CD14-positive monocyte (primary cell): ENCODE measurements at places on chromosomes 5 and 9. TPM values are rescaled to one million over a fixed set of nuclear protein-coding genes. Genes with fewer than 3 reads are reported as not detected.

- DNase-seq, result peak; percentile 61
- H3K4me1 ChIP-seq, result peaks cover 17% of the 10 kb centered on the region
- no peaks in the 10 kb centered on the region for H3K36me3 ChIP-seq
Observed at GRCh38 chr9:115035841-115036612, 81.9 kb downstream of the TNC start.

DNA sequence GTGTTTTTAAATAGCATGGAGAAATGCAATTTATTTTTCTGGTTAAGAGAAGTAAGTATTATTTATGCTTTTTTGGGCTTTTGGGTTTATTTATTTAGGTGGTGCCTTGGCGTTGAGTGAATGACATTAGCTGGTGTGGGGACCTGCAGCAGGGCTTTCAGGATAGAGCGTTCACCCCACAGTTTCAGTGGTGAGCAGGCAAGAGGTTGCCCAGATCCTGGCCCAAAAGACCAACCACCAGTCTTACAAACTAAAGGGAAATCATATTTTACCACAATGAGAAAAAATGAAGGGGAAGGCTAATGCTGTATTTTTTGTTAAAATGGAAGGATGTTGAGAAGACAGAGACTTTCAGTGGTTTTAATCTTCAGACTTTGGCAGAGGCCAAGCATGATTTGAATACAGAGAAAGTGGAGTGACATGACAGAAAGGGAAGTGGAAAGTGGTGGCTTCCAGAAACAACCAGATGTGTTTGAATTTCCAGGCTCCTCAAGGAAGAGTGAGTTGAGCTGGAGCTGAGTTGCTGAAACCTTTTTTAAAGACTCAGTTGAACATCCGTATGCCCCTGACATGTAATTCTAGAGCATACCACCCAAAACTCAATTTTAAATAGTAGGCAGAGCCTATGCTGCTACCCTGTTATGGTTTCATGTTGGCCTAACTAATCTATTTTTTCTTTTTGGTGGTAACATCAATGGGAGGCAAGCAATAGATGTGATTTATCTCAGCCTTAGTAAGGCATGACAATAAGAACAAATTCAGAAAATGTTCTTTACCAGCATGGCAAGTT, 94.8 kb downstream of the AOPEP start:
- no peaks in the 10 kb centered on the region for H3K36me3 ChIP-seq
- H3K27ac ChIP-seq, result no peak overlapping the region
- H3K27me3 ChIP-seq, result no peaks in the 10 kb centered on the region
- H3K4me3 ChIP-seq, result no peak overlapping the region
- DNase-seq, result no peak
- no peaks in the 10 kb centered on the region for H3K4me1 ChIP-seq

DNA sequence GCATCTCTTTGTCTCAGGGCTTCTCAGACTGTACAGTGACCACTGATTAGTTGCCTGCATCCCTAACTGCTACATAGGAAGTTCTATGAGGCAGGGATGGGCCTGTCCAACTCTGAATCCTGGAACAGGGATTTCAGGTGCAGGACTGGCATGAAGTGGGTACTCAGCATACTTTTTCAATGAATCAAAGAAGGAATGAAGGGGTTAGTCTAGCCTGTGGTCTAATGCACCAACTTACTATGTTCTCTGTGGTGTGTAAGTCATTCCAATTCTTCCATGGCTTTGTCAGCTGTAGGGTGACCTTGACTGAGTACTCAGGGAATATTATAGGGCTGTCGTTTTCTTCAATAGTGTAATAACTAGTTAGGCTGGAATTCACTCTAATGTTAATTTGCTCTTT, 8.3 kb downstream of the COL15A1 start:
- DNase-seq, result no peak
- no peak overlapping the region for H3K4me3 ChIP-seq
- H3K27ac ChIP-seq, result no peak overlapping the region
- no peaks in the 10 kb centered on the region for H3K4me1 ChIP-seq
- no peaks in the 10 kb centered on the region for H3K27me3 ChIP-seq

DNA sequence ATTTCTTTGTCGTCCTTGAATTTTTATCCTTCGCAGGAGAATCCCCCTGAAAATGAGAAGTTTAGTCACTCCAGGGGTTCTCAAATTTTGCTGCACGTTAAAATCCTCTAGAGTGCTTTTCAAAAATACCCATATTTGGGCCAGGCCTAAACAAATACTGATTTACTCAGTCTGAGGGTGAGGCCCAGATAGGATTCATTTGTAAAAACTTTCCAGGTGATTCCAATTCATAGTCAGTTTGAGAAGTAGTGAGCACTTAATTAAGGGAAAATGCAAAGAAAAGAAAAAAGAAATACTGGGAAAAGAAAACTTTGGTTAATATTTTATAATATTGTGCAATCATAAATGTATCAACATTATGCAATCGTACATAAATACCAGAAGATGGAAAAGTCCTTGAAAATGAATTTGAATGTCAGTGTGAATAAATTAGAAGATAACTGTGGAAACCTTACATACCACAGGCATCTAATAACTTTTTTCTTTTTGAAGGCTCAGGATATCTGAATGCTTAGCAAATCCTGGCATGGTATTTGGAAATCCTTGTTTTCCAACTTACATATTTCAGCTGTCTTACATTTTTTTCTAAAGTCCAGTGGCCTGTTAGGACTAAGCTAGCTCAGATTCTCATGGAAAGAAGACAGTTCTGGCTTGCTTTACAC, 116.5 kb upstream of the DAPK1 start:
- DNase-seq, result no peak
- H3K27ac ChIP-seq, result no peak overlapping the region
- peaks cover 9% of the 10 kb centered on the region for H3K4me1 ChIP-seq
- no peak overlapping the region for H3K4me3 ChIP-seq

GRCh38 chr5:119022017-119022745, 33.8 kb upstream of the DTWD2 start:
- no peak overlapping the region for H3K27ac ChIP-seq
- H3K36me3 ChIP-seq, result no peaks in the 10 kb centered on the region
- DNase-seq, result peak; percentile 33
- H3K4me3 ChIP-seq, result no peak overlapping the region
- peaks cover 51% of the 10 kb centered on the region for H3K4me1 ChIP-seq

DNA sequence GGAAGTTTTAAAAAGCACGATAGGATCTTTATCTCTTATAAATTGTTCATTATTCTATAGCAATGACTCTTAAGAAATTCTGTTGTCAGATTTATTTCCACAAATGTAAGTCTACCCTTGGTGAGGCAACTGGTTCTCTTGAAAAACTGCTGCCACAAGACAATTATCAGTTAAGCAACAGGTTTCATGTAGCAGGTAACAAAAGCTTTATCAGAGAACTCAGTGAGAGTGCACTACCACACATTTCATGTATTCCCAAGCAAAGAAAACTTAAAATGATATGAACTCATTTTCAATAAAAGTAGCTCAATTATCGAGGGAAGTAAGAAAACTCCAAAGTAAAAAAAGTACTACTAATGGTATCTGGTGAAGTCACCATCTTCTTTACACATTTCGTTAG, 9.4 kb downstream of the NR6A1 start:
- no peak overlapping the region for H3K4me3 ChIP-seq
- no peaks in the 10 kb centered on the region for H3K27me3 ChIP-seq
- H3K36me3 ChIP-seq, result no peaks in the 10 kb centered on the region
- no peak overlapping the region for H3K27ac ChIP-seq
- H3K4me1 ChIP-seq, result peaks cover 51% of the 10 kb centered on the region

GRCh38 chr5:91378752-91379211, 4.3 kb downstream of the ARRDC3 start:
- peak overlapping the region; percentile 99 for H3K4me3 ChIP-seq
- peaks cover 48% of the 10 kb centered on the region for H3K36me3 ChIP-seq
- H3K4me1 ChIP-seq, result peaks cover 19% of the 10 kb centered on the region
- no peaks in the 10 kb centered on the region for H3K27me3 ChIP-seq
- no peak overlapping the region for H3K27ac ChIP-seq
- no peak for DNase-seq

GRCh38 chr9:113298924-113299770, 4.0 kb downstream of the RNF183 start:
- H3K27ac ChIP-seq, result no peak overlapping the region
- no peak overlapping the region for H3K4me3 ChIP-seq
- H3K4me1 ChIP-seq, result peaks cover 9% of the 10 kb centered on the region

- H3K36me3 ChIP-seq, result no peaks in the 10 kb centered on the region
- DNase-seq, result no peak
- H3K4me1 ChIP-seq, result peaks cover 68% of the 10 kb centered on the region
- no peaks in the 10 kb centered on the region for H3K27me3 ChIP-seq
- H3K4me3 ChIP-seq, result peak overlapping the region; percentile 5
- H3K27ac ChIP-seq, result no peak overlapping the region
Observed at GRCh38 chr9:121368138-121368522, 1.9 kb downstream of the STOM start.

DNA sequence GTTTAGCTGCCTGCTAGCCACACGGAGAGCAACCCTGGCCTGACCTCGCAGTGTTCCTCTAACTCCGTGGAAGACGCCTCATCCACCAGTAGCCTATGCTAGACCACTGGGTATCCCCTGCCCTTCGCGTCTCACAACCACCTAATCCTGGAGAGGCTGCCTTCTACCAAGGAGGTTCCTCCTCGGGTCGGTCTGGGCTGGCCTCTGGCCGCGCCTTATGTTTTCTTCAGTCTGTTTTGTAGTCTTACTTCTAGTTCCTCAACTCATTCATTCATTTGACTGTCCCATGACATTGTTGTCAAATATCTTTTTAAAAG, 1.6 kb upstream of the TPM2 start:
- H3K4me3 ChIP-seq, result peak overlapping the region; percentile 90
- peaks cover 14% of the 10 kb centered on the region for H3K4me1 ChIP-seq
- peaks cover 15% of the 10 kb centered on the region for H3K27me3 ChIP-seq

DNA sequence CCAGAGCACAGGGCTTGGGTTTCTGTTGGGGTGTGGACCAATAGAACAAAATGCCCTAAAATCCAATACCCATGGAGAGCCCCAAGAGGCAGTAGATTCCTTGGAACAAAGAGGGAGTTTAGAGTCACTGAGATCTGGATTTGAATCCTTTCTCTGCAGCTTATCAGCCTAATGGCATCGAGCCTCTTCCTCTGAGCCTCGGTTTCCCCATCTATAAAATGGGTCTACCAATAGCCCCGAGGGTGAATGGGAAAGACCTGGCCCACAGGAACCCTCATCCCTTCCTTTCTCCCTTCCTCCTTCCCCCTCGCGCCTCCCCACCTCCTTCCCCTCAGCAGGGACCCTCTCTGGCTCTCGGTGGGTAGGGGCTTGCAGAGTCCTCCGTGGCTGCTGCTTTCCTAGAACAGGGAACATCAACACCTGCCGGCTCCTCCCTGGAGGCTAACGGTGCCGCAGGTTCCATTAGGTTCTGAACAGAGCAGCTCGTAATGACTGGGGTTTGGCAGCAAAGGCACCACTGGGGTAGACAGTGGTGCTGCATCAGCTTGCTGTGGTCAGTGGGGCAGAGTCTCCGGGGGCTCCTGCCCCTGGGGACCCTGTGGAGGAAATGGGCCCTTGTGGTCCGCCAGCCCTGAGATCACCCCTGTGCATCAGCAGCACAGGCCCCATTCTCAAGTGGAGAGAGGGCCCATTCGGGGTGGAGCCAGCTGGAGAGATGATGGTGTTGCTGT, 40.3 kb downstream of the NEK6 start:
- H3K27me3 ChIP-seq, result no peaks in the 10 kb centered on the region
- peaks cover 36% of the 10 kb centered on the region for H3K4me1 ChIP-seq
- DNase-seq, result no peak
- H3K27ac ChIP-seq, result no peak overlapping the region
- no peak overlapping the region for H3K4me3 ChIP-seq
- H3K36me3 ChIP-seq, result peaks cover 22% of the 10 kb centered on the region

DNA sequence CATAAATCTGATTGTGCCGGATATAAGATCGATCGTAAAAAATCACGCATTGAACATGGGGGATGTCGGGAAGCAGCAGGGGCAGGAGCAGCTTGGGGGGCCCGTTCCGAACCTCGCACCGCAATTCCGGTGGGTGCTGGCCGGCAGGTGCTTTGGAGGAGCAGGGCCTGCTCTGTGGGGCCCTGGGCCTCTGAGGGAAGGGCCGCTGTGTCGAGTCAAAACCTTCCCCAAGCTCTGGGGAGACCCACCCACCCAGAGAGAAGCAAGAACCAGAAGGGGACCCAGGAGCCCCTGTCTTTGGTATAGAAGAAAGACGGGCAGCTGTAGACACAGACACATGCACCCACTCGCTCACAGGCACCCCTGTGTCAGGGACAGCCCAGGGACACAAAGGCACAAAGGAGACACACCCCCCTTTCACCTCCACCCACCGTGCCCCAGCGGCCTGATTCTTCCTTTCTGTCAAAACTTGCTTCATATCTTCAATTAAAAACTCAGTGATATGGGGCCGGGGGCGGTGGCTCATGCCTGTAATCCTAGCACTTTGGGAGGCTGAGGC, 49.4 kb upstream of the ZBTB43 start:
- DNase-seq, result no peak
- H3K4me1 ChIP-seq, result no peaks in the 10 kb centered on the region
- H3K4me3 ChIP-seq, result no peak overlapping the region
- no peaks in the 10 kb centered on the region for H3K27me3 ChIP-seq
- no peaks in the 10 kb centered on the region for H3K36me3 ChIP-seq

GRCh38 chr5:95826949-95827891, 4.7 kb upstream of the GLRX start:
- H3K4me1 ChIP-seq, result peaks cover 61% of the 10 kb centered on the region
- no peaks in the 10 kb centered on the region for H3K36me3 ChIP-seq
- no peaks in the 10 kb centered on the region for H3K27me3 ChIP-seq
- peak; percentile 49 for DNase-seq
- H3K4me3 ChIP-seq, result peak overlapping the region; percentile 45
- peak overlapping the region; percentile 55 for H3K27ac ChIP-seq

- DNase-seq, result no peak
- H3K4me3 ChIP-seq, result no peak overlapping the region
- no peak overlapping the region for H3K27ac ChIP-seq
- peaks cover 7% of the 10 kb centered on the region for H3K4me1 ChIP-seq
- H3K36me3 ChIP-seq, result no peaks in the 10 kb centered on the region
Observed at GRCh38 chr5:61673007-61673735, 341.1 kb downstream of the ZSWIM6 start.

DNA sequence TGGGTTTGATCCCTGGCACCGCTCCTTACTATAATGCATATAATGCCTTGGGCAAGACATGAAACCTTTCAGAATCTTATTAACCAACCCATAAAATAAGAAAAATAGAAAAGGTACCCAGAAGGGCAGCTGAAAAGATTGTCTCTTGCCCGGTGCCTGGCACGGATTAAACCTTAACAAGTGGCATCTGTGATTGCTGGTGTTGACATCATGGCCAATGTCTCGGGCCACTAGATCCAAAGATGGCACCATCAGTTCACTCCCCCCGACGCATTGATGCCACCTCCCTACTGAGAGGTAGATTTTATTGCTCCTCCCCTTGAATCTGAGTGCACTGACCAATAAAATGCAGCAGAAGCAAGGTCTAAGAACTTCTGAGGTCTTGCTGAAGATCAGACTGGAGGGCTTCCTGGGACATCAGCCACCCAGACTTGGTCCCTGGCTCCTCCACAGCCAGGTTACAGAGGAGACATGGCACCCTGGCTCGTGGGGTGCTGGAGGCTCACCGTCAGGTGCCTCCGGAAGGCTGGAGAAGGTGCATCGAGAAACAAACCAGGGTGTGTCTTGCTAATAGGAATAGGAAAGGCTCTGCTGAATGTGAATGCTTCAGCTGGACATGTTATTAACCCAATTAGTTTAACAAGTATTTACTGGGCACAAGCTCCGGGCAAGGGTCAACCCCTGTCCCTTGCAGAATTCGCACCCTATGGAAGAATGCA, 80.0 kb upstream of the COL5A1 start:
- H3K36me3 ChIP-seq, result no peaks in the 10 kb centered on the region
- H3K4me1 ChIP-seq, result no peaks in the 10 kb centered on the region
- peaks cover 10% of the 10 kb centered on the region for H3K27me3 ChIP-seq
- no peak overlapping the region for H3K27ac ChIP-seq
- H3K4me3 ChIP-seq, result no peak overlapping the region

Gene ARSB
- 18.1 TPM for polyA plus RNA-seq

Gene ACTBL2
- not detected in 2 replicates for polyA plus RNA-seq

Gene PCDHB4
- polyA plus RNA-seq, result not detected

Gene ZDHHC11B
- polyA plus RNA-seq, result not detected

Gene PDLIM7
- 126 and 137 TPM in 2 replicates for polyA plus RNA-seq

Gene MAMDC4
- polyA plus RNA-seq, result 0.07 TPM

Gene PCDHB14
- not detected for polyA plus RNA-seq
